Cardiac ventricle fibroblast (primary cell): ENCODE measurements at places on chromosomes 7 and 10. TPM values are rescaled to one million over a fixed set of nuclear protein-coding genes. Genes with fewer than 3 reads are reported as not detected.

The STARD3NL gene
- total RNA-seq, result 26.8 and 28.8 TPM in 2 replicates

The ANKRD30A gene
- not detected in 2 replicates for total RNA-seq

The SPAM1 gene
- total RNA-seq, result not detected in 2 replicates

The MRM2 gene
- total RNA-seq, result 16.0 and 16.3 TPM in 2 replicates

The CPED1 gene
- total RNA-seq, result 8.4 and 10.5 TPM in 2 replicates

The PILRA gene
- 1.2 TPM in 1 of 2 replicates, not detected in the other for total RNA-seq

The KDM7A gene
- 3.6 and 4.5 TPM in 2 replicates for total RNA-seq
